ENCODE measurements at places on chromosomes 3 and 15.

DNA sequence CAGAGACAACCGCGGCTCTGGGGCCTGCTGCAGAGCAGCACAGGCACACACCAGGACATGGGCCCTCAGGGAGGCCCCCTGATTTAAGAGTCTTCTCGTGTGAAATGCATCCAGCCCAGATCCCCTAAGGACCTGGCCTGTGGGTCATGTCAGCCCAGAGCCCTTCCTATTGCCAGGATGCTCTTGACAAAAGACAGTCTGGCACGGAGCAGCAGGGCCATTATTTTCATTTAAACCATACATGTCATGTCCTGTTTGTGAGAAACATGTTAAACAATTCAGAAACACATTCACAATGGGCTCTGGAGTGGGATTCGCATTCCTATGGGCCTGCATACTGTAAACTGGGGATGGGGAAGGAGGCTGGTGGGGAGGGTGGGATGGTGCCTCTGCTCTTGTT, 367.4 kb upstream of the WNT5A start:
- DNase-seq: no peak

GRCh38 chr15:60000113-60000823, 3.8 kb upstream of the FOXB1 start:
- DNase-seq: no peak

DNA sequence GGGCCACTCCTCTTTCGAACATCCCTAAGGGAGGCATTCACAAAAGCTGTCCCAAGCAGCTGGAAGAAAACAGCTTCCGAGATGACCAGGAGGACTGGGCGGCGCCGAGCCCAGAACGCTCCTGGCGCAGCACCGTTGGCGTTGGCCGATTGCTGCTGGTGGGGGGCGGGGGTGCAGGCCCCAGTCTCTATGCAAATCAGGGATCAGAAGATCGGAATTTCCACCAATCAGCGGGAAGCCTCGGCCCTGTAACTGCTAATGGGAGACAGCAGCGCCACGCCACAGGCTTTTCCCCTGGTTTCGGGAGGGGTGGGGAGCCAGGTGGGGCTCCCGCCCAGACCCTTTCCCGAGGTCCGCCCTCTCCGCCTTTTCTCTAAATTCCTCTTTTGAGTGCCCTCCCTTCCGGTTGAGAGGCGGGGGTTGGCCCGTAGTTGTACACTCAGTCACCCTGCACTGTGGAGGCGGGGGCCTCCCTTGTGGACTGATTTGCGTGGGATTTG, 27.0 kb downstream of the HMCES start:
- no peak for DNase-seq

DNA sequence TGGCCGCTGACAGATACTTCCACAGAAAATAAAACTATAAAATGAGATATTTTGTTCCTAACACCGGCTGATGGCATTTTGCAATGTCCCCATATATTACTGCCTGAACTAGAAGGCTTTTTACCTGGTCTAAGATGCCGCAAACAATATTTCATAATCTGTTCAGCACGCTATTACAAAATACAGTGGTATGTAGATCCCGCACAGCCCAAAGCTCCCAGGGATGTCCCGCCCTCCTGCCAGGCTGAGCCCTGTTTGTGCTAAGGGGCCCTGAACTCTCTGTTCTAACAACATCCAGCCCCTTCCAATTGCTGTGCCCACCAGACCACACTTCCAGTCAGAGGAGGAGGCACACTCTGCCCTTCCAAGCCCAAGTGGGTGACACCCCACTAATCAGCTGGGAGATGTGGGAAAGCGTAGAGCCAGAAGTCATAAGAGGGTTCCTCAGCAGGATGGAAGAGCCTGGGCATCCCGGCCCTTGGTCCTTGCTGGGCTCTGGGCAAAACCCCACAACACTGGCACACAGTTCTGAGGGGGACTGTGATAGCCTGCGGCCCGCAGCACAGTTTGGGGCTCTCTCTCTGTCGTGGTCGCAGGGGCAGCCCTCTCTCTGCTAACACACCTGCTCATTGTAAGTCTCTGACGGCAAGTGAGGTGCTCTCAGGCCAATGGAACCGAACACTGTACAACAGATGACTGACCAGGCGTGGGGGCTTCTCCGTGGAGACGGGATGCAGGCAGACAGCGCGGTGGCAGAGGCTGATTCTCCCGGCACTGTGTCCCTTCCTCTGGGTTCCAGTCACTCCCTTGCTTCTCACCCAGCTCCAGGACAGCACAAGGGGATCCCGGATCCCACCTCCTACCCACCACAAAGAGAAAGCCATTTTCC, 55.2 kb downstream of the PCSK6 start:
- DNase-seq: no peak

GRCh38 chr15:42955518-42955917, 34.9 kb upstream of the TTBK2 start:
- DNase-seq: no peak

- no peak for DNase-seq
Observed at GRCh38 chr15:99593070-99593469, 27.3 kb downstream of the MEF2A start.

- no peak for DNase-seq
Observed at GRCh38 chr15:42156243-42156922, at the start of gene PLA2G4F. PLA2G4F (minus strand) TSS chr15:42156636; CDS start chr15:42156549, 87 bp downstream.

DNA sequence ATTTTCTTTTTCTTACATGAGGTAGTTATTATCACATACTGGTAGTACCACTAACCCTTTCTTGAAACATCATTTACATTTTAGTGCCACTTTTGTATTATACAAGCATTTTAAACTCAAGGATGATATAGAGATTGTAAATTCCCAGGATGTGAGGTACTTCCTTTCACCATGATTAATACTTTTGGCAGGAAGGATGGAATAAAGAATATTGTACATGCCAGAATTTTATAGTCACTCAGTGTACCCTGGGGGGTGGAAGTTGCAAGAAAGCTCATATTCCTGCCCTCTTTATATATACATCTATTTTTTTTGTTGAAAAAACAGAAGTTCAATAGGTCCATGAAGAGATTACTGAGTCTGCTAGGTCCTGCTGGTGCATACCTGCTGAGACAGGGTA, 141.0 kb upstream of the PLSCR5 start:
- no peak for DNase-seq

DNA sequence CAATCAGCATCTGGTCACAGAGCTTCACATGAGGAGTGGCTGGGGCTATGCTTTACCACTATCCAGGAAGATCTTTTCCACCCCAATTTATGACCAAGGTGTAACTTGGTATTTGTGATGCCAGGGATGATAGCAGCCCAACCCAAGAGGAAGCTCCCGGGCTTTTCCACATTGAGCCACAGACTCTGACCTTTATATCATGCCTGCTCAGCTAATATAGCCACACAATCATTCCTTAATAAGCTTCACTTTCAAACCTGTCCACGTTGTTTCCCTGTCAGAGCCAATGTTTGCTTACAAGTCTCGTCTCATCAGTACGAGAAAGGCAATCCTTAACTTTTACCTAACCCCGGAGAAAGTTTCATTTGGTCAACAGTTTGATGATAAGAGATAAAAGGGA, 330.9 kb downstream of the SHQ1 start:
- no peak for DNase-seq

- no peak for DNase-seq
Observed at GRCh38 chr15:69973102-69973714, 124.5 kb downstream of the TLE3 start.

- no peak for DNase-seq
Observed at GRCh38 chr3:112350018-112350810, 17.3 kb downstream of the CD200 start.

DNA sequence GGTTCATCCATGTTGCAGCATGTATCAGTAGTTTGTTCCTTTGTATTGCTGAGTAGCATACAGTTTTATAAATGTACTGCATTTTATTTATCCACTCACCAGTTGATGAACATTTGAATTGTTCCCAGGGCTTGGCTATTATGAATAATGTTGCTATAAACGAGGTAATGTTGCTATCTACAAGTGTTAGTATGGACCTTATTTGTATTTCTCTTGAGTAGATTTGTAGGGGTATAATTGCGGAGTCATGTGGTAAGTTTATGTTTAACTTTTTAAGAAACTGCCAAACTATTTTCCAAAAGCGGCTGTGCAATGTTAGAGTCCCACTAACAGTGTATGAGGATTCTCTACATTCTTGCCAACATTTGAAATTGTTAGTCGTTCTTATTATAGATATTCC, 13.0 kb downstream of the GPR160 start:
- no peak for DNase-seq

DNA sequence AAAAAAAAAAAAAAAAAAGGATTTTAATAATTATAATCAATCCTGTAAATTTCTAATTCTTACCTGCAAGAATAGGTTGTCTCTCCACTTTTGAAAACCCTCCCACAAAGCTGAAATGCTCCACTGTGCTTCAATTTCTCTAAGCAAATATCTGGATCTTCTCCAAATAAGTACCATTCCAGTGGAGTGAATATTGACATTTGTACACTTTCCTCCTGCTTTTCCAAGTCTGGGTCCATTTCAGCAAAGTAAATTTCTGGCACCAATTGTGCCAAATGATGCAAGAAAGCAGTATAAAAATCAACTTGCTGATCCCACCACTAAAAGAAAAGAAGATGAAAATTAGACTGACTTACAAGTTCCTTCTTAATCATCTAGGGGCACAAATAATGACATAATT, 19.9 kb downstream of the UBR1 start:
- DNase-seq: no peak

DNA sequence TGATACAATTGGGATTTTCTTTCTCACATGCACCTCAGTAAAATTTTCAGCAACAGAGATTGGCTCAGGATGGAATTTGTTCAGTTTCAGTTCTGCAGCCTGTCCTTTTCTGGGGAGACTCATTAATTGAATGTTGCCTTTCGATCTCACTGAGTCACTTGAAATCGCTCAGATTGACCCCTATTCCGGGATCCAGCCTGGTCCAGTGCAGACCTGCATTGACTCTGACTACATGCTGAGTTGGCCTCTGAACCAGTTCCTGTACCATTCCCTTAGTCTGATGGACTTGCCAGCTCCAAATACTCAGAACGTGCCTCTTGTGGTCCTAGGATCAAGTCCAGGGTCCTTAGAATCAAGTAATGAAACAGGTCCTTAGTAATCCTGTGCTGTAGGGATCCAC, 9.4 kb downstream of the IGF1R start:
- DNase-seq: no peak

DNA sequence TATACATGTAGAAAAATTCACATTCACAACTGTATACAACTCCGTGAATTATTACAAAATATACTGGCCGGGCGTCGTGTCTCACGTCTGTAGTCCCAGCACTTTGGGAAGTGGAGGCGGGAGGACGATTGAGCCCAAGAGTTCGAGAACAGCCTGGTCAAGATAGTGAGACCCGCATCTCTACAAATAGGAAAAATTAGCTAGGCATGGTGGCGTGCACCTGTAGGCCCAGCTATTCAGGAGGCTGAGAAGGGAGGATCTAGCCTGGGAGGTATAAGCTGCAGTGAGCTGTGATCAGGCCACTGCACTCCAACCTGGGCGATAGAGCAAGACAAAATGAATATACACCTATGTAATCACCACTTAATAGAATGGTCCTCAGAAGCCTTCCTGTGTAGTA, 1.3 kb downstream of the RAD51 start:
- no peak for DNase-seq

GRCh38 chr3:52036222-52036694, 20.1 kb downstream of the DUSP7 start:
- no peak for DNase-seq

- peak; percentile 48 for DNase-seq
Observed at GRCh38 chr15:69031013-69032001, 16.8 kb downstream of the NOX5 start.

GRCh38 chr3:42653560-42654330, at the start of gene ZBTB47:
ZBTB47 (plus strand) TSS chr3:42653697; CDS start chr3:42658356, 4,659 bp downstream.
- peak; percentile 38 for DNase-seq

DNA sequence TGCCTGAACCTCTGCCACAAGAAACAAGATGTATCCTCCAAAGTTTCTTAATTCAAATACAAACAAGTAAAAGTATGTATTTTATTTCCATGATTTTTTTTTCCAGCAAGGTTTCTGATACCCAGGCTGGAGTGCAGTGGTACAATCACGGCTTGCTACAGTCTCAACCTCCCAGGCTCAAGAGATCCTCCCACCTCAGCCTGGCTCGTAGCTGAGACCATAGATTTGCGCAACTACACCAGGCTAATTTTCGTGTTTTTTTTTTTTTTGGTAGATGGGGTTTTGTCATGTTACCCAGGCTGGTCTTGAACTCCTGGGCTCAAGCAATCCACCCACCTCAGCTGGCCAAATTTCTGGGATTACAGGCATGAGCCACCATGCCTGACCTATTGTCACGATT, 12.2 kb upstream of the VEPH1 start:
- no peak for DNase-seq

- DNase-seq: no peak
Observed at GRCh38 chr3:52240059-52240885, 1.3 kb upstream of the TWF2 start.

GRCh38 chr15:39411102-39411989, 169.5 kb upstream of the THBS1 start:
- DNase-seq: no peak

GRCh38 chr3:184642631-184643285, 69.1 kb downstream of the MAGEF1 start:
- DNase-seq: no peak

GRCh38 chr15:64060716-64061115, 14.4 kb upstream of the DAPK2 start:
- no peak for DNase-seq

- DNase-seq: no peak
Observed at GRCh38 chr3:5009506-5010109, 30.4 kb downstream of the BHLHE40 start.

DNA sequence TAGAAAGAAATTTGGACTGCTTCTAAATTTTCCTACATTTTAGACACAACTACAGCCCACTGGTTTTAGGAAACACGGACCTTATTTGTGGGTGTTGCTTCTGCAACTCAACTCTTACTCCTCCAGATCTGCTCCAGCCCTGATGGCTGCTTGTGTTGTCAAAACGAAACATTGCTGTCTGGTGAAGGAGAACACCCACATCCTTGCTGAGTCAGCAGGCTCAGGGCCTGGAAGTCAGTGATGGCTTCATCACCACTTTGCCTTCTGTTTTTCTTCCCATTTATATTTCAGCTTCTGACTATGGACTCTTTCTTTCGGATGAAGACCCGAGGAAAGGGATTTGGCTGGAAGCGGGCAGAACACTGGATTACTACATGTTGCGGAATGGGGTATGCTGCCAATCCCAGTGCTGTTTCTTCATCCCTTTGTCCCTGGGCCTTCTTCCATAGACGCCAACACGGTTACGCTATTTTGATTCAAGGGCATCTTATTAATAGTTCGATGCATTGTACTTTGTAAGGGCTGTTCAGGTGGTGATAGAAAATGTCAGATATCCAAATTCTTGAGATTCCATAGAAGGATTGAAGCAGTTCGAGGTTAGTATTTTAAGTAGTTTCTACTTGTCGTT, 392.6 kb upstream of the TPM1 start:
- DNase-seq: no peak

- DNase-seq: peak; percentile 50
Observed at GRCh38 chr15:34588046-34588674, 4.7 kb upstream of the GOLGA8B start.

GRCh38 chr3:154223519-154223918, 100.8 kb downstream of the DHX36 start:
- no peak for DNase-seq

- no peak for DNase-seq
Observed at GRCh38 chr3:38637906-38638305, 11.6 kb downstream of the SCN5A start.

GRCh38 chr15:83278191-83278590, 6.3 kb downstream of the BNC1 start:
- no peak for DNase-seq
